ENCODE measurements at places on chromosomes 2 and 18.

GRCh38 chr2:164671664-164672396, 50.5 kb upstream of the GRB14 start:
- peak; percentile 78 for DNase-seq

DNA sequence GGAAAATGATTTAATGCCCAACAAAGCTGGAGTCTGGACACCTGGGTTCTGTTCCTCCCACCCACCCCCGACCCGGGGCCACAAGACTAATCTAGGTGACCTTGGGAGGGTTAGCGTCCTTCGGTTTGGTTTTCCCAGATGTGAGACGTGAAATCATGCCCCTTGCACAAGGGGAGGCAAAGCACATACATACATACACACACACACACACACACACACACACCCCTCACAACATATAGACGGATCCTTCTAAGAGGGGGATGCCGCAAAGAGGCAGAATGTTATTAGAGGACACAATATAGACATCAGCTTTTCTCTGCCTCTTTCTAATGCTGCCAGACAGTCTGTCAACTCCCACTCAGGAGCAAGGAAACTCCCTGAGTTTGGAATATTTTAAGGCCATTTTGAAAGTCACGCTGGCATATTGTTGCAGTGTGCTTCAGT, 616 bp upstream of the RBMS1 start:
- no peak for DNase-seq

DNA sequence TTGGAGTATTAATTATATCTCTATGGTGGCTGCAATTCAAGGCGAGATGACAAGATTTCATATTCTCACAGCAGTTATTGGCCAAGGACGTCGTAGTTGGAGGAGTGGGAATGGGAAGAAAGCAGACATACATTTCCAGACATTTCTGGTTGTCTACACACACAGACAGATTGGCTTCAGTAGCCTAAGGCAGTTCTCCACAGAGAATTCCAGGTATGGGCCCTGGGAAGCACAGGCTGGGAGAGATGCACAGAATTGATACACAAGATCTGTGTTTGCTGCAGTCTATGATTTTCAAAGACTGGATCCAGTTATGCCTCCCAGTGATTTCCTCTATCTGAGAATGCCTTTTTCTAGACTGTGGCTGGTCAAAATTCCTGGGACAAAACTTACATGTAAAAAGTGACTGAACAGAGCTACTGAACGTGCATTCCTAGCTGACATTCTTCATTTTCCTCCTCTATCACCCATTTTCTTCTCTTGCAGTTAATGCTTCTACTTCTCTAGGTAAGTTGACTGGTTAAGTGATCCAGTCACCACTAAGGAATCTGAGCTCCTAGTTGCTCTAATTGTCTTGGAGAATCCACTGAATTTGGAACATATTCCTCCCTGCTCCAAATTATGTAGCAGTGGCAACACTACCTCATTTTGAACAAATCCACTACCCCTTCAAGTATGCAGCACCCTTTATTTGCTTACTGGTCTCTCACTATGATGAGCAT, 386.7 kb upstream of the CDH7 start:
- no peak for DNase-seq

DNA sequence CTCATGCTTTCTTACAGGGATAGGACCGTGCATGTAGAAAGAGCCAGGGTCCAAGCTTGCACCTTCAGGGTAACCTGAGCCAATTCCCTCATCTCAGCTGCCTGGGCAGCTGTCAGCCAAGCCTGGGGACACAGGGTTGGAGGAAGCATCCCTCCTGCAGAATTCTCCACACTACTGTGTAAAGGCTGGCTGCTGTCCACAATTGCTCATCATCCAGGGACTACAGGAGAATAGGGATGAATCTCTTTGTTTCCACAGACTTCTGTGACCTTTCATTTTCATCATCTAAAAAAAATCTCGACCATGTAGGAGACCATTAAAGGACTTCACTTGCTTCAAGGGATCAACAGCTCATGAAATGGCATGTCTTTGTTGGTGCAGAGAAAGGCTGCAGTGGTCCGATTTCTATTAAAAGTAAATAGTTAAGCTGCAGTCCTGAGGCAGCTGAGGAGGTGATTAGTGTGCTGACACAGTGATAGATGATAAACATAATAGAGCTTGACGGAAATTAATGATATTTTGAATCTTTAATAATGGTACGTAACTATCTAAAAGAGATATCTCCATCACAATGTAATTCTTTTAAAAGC, 74.4 kb upstream of the COPS8 start:
- peak; percentile 18 for DNase-seq

GRCh38 chr2:126668254-126668653, 12.3 kb downstream of the GYPC start:
- no peak for DNase-seq

DNA sequence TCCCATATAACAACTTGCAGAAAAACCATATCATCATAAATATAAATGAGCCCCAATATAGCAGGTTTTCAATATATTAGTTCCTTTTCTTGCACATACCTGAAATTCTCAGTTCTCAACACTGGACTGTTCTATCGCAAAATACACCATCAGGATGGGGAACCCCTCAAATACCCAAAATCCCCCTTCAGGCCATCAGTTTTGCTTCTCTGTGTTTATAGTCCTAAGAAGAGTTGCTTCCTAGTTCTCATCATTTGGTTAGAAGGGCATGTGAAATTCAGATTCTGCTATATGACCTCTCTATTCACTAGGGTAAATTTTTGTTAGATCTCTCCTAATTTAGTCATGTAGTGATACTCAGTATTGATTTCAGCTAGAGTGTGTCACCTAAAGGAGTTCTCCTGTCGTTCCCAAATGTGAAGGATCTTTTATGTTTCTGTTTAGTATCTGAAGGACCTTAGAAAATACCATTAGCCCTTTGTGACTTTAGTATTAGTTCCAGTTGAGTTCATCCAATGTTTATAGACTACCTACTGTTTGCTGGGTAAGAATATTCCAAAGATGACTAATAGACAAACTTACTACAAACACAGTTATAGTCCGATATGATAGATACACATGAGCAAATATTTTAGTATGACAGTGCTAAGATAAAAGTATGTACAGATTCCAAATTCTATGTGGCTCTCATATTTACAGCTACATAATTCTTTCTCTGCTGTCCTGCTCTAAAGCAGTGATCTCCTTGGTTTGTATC, 115.8 kb downstream of the TTC27 start:
- DNase-seq = peak; percentile 66

- peak; percentile 34 for DNase-seq
Observed at GRCh38 chr18:34153711-34154110, 71.0 kb downstream of the NOL4 start.

- peak; percentile 22 for DNase-seq
Observed at GRCh38 chr2:166170356-166170755, 42.5 kb upstream of the SCN1A start.

DNA sequence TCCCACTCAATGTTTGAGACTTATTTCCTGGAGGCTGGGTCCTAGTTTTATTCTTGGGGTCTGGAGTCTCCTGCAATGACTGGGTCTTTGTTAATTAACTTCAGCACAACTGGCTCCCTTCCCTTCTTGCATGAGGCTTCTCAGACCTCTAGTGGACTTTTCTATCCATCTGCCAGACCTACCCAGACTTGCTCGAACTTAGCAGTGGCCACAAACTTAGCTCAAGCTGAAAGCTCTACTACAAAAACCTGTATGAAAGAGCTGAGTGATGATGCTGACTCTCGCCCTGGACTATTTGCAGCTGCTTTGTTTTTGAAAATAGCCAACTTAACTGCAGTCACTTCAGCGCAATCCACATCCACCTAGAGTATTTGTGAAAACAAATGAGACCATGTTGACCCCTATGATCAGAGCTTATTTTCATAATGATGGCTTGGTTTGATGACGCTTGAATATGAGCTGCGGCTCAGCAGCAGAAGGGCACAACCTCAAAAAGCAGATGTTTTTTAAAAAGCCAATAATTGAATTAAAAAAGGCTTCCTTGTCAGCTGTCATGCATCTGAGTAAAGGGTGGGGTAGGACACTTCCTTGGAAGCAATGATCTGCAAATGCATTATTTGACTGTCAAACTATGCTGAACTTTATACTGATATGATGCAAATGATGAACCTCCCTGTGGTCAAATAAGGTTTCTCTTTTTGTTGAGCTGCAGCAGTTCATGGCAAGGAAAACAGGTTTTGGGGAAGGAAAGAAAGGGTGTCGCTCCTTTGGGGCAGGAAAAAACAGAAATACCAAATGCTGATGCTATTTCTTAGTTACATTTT, 10.6 kb upstream of the ANXA4 start:
- DNase-seq = no peak

- DNase-seq = peak; percentile 98
Observed at GRCh38 chr2:128536925-128537620, 218.4 kb upstream of the HS6ST1 start.

- no peak for DNase-seq
Observed at GRCh38 chr18:75135158-75135725, 73.7 kb downstream of the PTGR3 start.

DNA sequence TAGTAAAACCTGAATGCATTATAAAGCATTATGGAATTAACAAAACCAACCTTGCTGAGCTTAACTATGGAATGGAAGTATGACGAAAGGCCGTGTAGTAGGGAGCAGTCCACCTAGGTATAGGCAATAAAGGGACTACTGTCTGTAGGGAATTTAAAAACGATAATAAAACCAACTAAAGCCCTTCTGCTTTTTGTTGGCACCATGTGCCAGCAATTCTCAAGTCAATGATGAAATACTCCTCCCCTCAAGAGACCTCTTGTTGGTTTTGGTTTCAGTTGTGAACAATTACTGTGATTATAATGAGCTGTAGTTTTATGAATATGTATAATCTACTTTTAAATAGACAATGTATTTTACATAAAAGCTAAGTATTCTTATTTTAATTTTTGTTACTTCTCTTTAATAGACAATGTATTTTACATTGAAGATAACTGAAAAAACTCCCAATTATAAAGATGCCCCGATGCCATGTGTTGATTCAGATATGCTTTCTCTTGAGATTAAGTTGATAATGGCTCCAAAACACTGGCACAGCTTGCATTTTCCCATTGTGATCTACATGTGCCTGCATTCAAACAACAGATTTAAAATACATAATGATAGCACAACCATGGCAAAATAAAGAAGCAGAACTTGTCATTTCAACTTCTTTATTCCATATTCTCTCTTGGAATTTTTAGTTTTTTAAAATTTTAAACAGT, 55.5 kb upstream of the ZDBF2 start:
- no peak for DNase-seq

- DNase-seq = no peak
Observed at GRCh38 chr18:50315100-50315871, 27.8 kb upstream of the CXXC1 start.

GRCh38 chr2:7438855-7439254, 521.6 kb downstream of the RNF144A start:
- DNase-seq = no peak

DNA sequence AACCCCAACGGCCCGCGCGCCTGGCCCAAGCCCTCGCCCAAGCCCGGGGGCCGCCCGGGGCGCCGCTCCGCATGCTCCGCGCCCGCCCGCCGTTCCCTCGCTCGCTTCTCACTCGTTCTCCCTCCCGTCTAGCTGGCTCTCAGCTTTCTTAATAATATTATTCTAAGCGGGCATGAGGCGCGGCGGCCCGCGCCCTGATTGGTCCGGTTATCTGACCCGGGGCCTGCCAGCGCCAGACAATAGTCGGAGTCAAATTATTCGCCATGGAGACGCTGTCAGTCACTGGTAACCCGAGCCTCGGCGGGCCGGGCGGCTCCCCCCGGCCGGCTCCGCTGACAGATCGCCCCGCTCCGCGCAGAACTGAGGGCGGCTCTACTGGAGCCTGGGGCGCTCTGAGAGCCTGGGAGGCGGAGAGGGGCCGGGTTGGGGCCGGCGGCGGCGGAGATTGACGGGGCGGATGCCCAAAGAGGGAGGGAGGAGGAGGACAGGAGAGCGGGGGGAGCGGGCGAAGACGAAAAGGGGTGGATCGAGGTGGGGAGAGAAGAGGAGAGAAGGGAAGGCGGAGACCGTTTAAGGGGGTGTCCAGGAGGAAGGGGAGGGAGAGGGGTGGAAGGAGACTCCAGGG, at the start of gene SIX2:
SIX2 (minus strand) TSS at position 150 of the 625 bp plus-strand sequence. CDS start 342 bp downstream, outside the sequence.
- DNase-seq = peak; percentile 98

- peak; percentile 42 for DNase-seq
Observed at GRCh38 chr18:67386032-67386431, 130.5 kb downstream of the DSEL start.

DNA sequence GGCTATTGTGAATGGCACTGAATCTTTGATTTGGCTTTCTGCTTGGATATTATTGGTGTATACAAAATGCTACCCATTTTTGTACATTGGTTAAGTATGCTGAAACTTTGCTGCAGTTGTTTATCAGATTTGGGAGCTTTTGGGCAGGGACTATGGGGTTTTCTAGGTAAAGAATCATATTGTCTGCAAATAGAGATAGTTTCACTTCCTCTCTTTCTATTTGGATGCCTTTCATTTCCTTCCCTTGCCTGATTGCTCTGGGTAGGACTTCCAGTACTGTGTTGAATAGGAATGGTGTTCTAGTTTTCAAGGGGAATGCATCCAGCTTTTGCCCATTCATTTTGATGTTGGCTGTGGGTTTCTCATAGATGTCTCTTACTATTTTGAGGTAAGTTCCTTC, 489.1 kb upstream of the LRATD1 start:
- DNase-seq = no peak

DNA sequence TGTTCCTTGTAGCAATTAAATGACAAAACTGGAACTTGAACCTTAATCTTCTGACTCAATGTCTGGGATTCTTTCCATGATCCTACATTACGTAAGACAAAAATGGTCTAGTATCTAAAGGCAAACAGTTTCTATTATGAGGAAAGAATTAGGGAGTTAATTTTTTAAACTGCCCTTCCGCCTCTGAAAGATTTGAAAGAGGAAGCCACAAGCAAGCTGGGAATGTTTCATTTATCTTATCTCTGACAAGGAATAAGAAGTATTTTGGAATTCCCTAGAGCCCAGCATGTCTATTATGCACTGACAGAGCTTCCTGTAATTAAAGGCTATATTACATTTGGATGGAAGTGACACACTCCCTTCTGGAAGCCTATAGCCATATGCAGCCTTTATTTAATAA, 558.8 kb upstream of the CDH2 start:
- peak; percentile 90 for DNase-seq

GRCh38 chr2:28835781-28836180, 25.1 kb downstream of the SPDYA start:
- peak; percentile 69 for DNase-seq

DNA sequence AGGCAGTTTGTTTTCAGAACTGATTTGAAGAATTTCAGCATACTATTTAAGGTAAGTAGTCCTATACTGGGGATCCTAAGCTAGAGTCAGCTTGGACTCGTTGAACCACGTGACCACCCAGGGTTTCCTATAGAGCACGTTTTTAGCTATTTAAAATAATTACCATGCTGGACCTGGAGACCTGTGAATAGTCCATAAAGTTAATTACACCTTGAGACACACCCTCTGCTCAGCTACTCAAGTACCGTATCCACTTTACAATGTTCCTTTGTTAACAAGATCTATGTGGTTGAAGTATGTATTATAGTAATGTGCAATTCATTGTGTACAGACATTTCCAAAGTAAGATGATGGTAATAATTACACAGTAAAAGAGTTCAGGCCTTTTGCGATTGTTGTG, 67.6 kb downstream of the CRIM1 start:
- no peak for DNase-seq
